Osteocyte (in vitro differentiated cells): ENCODE measurements at places on chromosomes 2 and 18. TPM values are rescaled to one million over a fixed set of nuclear protein-coding genes. Genes with fewer than 3 reads are reported as not detected.

- H3K27me3 ChIP-seq = no peaks in the 10 kb centered on the region
- H3K27ac ChIP-seq = no peak overlapping the region
- no peaks in the 10 kb centered on the region for H3K4me1 ChIP-seq
- H3K36me3 ChIP-seq = no peaks in the 10 kb centered on the region
Measured at GRCh38 chr18:79872527-79873444, 75.0 kb downstream of the KCNG2 start.

Gene CNOT11
- total RNA-seq = 31.4 and 36.8 TPM in 2 replicates

DNA sequence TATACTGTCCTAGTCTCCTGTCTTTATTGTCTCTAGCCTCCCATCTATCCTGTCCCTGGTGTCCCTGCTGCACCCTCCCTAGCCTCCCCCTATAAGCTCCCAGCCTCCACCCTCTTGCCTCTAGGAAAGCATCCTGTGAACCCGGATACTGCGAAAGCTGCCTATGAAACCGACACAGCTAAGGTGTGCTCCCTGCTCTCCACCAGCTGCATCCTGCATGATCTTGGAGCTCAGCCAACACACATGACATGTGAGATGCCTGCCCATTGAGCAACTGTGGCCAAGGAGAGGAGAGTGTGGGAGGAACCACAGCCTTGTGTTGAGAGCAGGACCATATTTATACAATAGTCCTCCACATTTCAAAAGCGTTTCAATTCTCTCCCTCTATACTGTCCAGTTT lies 187.1 kb downstream of the ZBTB7C start:
- no peaks in the 10 kb centered on the region for H3K36me3 ChIP-seq
- H3K4me1 ChIP-seq = no peaks in the 10 kb centered on the region
- no peak overlapping the region for H3K4me3 ChIP-seq
- no peak for DNase-seq
- peaks cover 25% of the 10 kb centered on the region for H3K27me3 ChIP-seq
- H3K27ac ChIP-seq = no peak overlapping the region

Gene DPP10
- total RNA-seq = not detected in 2 replicates

Gene SERPINB11
- total RNA-seq = not detected in 2 replicates

- no peak overlapping the region for H3K4me3 ChIP-seq
- H3K27ac ChIP-seq = no peak overlapping the region
- H3K4me1 ChIP-seq = no peaks in the 10 kb centered on the region
- peaks cover 2% of the 10 kb centered on the region for H3K27me3 ChIP-seq
Measured at GRCh38 chr2:232592772-232593395, 40.5 kb upstream of the EFHD1 start.

DNA sequence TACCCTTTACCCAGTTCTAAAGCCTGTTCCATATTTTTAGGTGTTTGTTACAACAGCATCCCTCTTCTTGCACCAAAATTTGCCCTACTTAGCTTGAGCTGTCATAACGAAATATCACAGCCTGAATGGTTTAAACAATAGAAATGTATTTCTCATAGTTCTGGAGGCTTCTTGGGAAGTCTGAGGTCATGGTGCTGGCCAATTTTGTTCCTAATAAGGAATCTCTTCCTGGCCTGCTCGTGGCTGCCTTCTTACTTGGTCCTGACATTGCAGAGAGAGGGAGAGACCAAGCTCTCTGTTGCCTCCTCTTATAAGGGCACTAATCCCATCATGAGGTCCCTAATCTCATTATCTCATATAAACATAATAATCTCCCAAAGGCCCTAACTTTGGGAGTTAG lies 267.8 kb downstream of the PID1 start:
- H3K4me1 ChIP-seq = no peaks in the 10 kb centered on the region
- H3K27me3 ChIP-seq = no peaks in the 10 kb centered on the region
- no peak for DNase-seq
- H3K36me3 ChIP-seq = no peaks in the 10 kb centered on the region
- H3K27ac ChIP-seq = no peak overlapping the region
- H3K4me3 ChIP-seq = no peak overlapping the region
